Substantia nigra (tissue), 51 donors: ENCODE measurements at places on chromosomes 3 and 15.

DNA sequence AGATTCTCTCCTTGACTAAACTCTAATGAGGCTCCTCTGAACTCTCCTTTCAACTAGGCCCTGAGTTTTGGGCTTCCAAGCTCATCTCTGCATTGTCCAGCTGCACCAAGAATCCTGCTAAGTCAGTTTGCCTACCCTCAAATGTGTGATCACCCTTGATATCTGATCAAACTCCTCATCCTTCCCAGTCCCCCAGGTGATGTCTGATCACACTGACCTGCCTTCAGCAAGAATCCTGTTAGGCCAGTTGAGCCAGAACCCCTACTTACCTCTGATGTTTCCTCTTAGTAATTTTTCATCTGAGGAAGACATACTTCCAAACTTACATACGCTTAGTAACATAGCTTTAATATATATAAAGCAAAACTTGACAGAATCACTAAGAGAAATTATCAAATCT is 28.8 kb downstream of the SUMF1 start:
- no peak for DNase-seq

GRCh38 chr3:170044795-170045244 is 7.0 kb downstream of the GPR160 start:
- DNase-seq = peak; percentile 4

DNA sequence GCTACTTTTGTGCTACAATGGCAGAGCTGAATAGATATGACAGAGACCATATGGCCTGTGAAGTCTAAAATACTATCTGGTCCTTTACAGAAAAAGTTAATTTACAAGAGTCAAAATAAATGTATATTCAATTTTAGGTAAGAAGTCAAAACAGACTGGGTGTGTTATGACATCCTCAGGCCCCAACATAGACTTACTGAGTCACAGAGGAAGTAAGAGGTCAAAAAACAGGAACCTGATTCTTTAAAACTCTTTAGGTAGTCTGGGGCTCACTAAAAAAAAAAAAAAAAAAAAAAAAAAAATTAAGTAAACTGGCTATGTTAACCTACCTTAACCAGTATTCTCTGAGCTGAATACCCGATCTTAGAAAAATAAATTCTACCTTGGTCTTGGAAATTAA is 13.1 kb downstream of the DNAAF4 start:
- DNase-seq = no peak

DNA sequence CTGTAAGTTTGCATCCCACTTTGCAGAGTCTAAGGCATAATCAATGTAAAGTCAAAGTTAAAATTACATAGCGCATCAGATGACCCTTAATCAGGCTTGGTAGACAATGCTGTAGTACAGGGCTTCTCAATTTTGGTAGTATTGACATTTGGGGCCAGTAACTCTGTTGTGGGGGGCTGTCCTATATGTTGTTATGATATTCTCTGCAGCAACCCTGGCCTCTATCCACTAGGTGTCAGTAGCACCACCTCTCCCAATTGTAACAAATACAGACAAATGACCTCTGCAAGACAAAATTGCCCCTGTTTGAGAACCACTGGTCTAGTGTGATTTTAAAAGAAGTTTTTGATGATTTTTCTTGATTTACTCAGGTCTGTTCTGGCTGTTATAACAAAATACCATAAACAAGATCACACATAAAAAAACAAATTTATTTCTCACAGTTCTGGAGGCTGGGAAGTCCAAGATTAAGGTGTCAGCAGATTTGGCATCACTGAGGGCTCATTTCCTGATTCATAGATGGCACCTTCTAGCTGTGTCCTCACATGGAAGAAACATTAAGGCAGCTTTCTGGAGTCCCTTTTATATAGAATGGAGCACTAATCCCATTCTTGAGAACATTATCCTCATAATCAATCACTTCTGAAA is 37.6 kb upstream of the SLC9A9 start:
- DNase-seq = no peak

GRCh38 chr3:62295571-62295970 is 77.8 kb downstream of the FEZF2 start:
- DNase-seq = no peak

DNA sequence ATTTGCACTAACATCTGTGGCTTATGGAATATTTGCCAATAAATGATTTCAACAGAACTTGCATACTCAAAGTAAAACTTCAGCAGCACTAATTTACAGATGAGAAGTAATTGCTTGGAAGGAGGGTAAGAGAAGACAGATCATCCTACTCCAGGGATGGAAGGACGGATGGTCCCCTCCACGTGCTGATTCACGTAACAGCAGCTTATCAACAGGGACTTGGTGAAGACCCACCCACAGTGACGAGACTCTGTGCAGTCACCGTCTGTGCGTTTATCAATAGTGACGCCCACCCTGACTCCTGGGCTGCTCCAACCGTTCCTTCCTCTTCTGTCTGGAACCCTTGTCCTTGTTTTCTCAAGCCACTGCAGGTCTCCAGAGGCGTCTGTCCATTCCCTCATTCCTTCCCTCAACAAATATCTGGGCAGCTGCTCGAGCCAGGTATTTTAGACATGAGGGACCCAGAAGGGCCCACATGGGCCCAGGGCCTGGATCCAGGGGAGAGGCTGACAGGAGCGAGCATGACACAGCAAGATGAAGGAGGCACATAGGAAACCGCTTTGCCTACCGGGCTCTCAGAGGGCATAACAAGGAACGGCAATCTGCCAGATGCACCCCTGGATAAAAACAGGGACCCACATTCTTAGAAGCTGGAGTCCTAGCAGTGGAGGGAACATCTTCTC is 33.3 kb downstream of the PCSK6 start:
- DNase-seq = no peak

DNA sequence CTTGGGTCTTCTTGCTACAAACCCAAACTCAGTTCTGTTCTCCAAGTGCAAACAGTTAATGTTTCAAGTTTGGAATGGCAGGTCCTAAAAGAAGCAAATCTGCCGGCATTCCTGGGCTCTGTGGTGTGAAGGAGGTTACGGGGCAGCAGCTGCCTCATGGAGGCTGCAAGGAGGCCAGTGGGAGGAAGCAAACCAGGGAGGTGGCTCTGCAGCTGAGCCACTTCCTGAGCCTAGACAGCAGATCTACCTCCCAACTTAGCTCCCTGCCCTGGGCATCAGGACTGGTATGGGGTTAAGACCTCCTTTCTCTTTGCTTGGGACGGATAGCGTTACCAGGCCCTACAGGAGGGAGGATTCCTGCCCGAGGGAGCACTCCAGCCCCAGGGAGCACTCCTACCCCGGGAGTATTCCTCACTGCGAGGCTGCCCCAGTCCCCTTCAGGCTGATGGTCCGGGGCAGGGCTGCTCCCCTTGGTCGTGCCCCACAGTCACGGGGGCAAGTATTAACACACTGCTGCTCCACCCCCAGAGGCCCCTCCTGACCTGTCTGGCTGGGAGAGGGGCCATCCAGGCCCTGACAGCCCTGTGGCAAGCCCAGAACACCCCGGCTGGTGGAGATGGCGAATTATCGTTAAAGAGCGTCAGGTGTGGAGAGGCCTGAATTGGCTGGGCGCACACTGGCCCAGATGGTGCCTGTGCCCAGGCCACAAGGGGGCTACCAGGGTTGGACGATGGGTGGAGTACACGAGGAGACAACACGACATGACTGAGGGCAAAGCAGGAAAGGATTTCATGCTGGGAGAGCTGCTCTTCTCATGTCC is 129.9 kb downstream of the ATP10A start:
- no peak for DNase-seq

- DNase-seq = no peak
These were observed 55.6 kb downstream of the CGGBP1 start for GRCh38 chr3:88003115-88003755.

- DNase-seq = no peak
These were observed 53.9 kb downstream of the TMOD3 start for GRCh38 chr15:51883271-51883837.

GRCh38 chr15:43735416-43735815 is 10.8 kb upstream of the PDIA3 start:
- DNase-seq = no peak

- DNase-seq = no peak
These were observed 563.6 kb upstream of the NAALADL2 start for GRCh38 chr3:174295306-174296092.

DNA sequence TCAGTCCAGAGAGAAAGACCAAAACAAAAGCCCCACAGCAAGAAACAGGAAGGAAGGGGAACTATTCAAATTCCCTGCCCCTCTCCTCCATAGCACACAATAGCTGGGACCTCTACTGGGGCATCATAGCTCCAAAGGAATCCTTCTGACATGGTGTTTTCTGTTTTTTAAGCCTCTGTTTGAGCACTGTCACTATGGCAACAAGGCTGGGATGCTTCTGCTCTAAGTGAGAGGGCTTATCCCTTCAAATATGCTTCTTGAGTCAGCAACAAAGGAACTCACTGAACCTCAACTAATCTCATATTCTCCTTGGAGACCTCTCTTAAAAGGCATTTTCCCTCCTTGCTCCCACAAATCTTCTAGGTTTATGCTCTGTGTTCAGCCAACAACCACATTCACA is 40.5 kb downstream of the MYLK start:
- no peak for DNase-seq

- DNase-seq = no peak
These were observed 17.2 kb downstream of the KLHL25 start for GRCh38 chr15:85777250-85778106.

DNA sequence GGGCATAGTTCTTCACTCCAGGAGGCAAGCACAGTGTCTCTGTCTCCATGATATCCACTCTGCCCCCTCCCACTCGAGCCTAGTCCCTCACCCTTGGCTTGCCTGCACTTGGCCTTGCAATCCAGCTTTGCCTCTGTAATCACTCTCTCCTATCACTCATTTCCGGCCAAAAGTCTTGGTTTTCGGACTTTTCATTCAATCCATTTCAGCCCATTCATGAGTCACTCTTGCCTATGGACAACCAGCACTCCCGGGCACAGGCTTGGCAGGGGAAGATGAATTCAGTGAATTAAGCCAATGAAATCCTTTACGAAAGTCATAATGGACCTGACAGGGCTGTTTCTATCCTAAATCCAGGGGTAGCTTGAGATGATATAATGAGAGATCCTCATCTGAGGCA is 21.7 kb downstream of the DAZL start:
- DNase-seq = no peak

GRCh38 chr3:158683230-158683962 is 10.9 kb upstream of the LXN start:
- DNase-seq = no peak

DNA sequence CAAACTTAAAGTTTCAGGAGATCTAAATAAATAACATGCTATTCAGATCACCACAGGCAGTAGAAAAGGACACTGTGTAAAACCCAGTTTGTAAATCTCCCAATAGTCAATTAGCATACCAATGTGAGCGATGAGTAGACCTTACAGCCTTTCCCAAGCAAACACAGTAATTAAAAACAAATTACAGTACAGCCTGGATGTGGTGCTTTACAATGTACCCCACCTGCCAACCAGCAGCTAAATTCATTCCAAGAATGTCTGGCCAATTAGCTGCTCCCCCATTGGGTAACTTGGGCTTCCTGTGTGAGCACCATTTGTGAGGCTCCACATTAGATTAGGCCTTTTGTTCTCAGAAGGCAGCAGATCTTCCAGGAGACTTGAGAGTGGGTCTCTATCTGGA is 635.0 kb downstream of the TBL1XR1 start:
- DNase-seq = no peak

GRCh38 chr15:77881950-77882349 is 195.6 kb downstream of the TBC1D2B start:
- DNase-seq = no peak

- no peak for DNase-seq
These were observed 158.3 kb upstream of the STAC start for GRCh38 chr3:36221975-36222374.

DNA sequence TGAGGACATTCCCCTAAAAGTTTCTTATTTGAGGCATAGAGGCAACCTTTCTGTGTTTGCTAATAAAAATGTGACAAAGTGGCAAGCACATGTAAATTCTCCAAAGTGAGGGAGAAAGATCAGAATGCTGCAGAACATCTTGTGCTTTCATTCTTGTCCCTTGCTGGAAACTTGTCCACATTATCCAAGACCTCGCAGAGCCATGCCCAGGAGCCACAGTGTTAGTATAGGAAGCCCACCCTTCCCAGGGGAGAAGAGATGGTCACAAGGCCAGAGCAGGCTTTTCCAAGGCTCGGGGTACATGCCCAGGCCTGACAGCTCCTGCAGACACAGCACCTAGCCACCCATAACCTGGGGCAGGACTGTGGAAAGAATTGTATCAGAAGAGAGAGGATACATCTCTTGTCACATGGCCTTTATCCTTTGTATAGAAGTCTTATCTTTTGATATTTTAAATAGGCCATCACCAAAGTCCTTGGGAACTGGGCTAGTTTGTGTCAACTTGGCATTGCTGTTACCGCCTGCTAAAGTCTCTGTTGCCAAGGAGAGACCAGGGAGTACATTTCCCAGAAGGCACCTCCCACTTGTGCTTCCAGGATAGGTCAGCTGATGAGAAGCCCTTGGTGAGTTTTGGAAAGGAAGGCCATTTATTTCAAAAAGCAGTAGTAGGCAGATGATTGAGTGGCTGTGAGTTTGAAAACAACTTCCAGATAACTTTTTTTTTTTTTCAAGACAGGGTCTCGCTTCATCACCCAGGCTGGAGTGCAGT is 10.5 kb downstream of the DLEC1 start:
- DNase-seq = no peak

GRCh38 chr3:178352326-178353005 is 183.8 kb upstream of the KCNMB2 start:
- DNase-seq = no peak

GRCh38 chr15:55513152-55513551 is 5.1 kb upstream of the DNAAF4 start:
- no peak for DNase-seq

GRCh38 chr3:122315619-122316018 is 9.4 kb upstream of the CSTA start:
- no peak for DNase-seq

GRCh38 chr15:55758580-55758986 is 15.6 kb upstream of the PRTG start:
- DNase-seq = no peak

DNA sequence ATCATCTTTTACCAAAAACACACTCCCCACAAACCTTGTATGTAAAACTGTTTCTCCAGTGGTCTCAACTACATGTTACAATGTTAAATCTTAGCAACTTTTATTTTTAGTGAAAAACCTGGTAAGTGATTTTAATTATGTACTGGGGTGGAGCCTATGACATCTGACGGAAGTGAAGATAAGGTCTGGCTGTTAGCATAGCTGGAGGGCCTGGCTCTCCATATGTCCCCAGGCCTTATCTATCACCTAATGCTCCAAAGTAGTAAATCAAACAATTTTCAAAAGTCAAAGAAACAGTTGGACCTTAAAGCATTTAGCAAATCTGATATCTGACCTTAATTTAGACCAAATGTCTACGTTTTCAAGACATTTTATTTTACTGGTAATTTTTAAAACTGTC is 173.6 kb upstream of the SMAD3 start:
- no peak for DNase-seq

GRCh38 chr3:38707730-38708129 is 58.2 kb upstream of the SCN5A start:
- no peak for DNase-seq

GRCh38 chr15:96412045-96412905 is 81.8 kb downstream of the NR2F2 start:
- DNase-seq = no peak

DNA sequence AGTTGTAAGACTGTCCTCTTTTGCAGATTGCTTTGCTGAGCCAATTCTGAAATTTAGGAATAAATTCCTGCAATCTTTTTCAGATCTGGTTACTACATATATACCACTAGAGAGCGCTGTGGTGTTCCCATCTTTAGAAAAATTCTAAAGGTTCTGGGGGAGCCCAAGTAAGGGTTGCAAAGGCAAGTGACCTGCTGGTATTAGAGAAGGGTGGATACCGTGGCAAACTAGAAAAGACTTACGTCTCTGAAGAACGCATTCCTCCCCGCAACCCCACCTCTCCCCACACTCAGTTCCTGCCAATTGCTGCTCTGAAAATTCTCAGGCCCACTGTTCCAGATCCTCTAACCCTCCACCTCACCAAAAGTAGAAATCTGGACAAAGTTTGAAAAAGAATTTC is 48.5 kb downstream of the EFHB start:
- DNase-seq = no peak
